ENCODE measurements at places on chromosomes 4 and X.

- no peak for DNase-seq
Observed at GRCh38 chr4:77538144-77538543, 67.5 kb upstream of the CXCL13 start.

DNA sequence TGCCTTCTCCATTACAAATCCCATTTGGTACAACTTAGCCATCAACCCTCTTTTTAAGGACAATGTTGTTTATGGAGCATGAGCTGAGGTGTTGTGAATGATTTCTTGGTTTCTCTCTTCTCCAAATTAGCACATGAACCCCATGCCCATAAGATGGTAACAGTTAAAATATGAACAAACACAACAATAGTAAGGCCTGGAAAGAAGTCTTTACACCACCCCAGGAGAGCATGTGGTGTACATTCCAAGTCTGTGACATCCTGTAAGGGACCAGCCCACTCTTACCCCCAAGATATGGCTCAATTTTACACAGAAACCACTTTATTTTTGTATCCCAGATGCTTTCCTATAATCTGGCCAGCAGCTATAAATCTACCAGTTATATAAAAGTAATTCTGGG, 226.1 kb downstream of the COX18 start:
- DNase-seq: no peak

DNA sequence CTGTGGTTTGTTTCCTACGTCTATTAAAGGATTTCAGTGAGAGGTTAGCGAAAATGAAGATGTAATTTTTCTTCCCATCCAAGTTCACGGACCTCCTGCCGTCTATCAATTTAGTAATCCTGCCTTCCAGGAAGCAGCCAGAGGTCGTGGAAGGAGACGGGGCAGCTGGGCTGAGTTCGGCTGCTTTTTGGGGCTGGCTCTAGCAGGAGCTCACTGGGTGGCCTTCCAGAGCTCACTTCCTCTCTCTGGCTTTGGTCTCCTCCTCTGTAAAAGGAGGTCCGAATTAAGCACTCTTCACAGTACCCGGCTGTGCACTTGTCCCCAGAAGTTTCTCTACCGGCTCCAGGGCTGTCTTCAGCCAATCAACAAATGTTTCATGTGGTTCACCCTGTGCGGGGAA, 295.4 kb downstream of the BCOR start:
- DNase-seq: no peak

- DNase-seq: no peak
Observed at GRCh38 chr4:178414042-178414441, 971.8 kb upstream of the AGA start.

GRCh38 chr4:167711517-167711916, 380.8 kb upstream of the ANXA10 start:
- no peak for DNase-seq

- DNase-seq: no peak
Observed at GRCh38 chrX:43666311-43666912, 10.3 kb downstream of the MAOA start.

DNA sequence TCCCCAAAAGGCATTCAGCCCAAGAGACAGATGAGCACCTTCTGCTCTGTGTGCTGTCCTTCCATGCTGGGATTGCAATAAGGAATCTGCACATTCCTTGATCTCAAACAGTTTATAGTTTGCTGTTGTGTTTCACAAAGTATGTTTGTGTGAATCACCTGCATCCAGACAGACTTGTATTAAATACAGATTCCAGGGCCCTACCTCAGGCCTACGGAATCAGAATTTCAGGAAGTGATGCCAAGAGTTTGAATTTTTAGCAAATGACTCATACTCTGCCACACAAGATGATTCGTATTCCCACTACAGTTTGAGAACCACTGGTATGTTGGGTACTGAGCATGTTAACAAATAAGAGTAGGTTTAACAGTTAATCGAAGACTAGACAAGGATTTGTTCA, 7.0 kb downstream of the VAMP7 start:
- DNase-seq: no peak

GRCh38 chrX:149570668-149571067, 16.6 kb downstream of the MAGEA9B start:
- DNase-seq: no peak

- DNase-seq: no peak
Observed at GRCh38 chr4:163663454-163664225, 169.2 kb downstream of the TMA16 start.

DNA sequence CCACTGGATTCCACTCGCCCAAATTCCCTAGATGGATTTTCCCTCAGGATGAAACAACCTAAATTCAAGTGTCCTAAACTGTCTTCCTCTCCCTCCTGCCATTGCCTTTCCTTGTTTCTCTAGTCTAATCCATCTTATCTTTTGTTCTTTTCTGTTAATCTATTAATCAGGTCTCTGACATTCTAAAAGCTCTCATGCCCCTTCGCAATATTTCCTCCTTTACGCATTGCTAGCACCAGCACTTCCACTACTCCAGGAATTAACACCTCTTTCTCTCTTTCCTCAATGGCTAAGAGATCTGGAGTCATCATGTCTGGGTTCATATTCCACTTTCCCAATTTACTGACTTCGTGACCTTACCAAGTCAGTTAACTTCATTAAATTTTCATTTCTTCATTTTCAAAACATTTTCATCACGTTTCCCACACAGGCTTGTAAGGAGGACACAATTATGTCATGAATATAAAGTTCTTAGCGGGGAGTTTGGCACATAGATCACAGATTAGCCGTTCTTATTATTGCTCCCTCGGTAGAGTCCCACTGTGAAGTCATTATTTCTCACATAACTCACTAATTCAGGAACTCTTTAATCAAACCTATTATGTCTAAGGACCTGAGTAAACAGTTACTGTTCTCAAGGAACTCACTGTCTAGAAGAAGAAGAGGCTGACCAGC, 45.3 kb downstream of the FAT4 start:
- DNase-seq: no peak

DNA sequence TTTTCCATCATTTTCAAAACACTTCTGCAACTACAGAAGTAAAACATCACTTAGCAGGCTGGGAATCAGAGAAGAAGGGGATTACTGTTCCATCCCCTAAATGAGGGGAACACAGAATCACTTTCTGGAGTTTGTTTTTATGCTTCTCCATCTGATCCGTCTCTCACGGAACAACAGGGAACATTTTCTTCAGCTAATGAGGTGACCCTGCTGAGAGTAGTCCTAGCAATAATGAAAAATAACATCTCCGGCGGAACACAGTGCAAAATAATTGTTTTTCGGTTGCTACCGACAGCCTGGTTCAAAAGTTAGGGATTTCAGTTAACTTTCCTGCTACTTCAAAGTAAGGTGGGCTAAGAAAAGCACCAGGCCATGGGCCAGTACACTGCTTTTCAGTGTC, 322.9 kb downstream of the UNC5C start:
- no peak for DNase-seq

DNA sequence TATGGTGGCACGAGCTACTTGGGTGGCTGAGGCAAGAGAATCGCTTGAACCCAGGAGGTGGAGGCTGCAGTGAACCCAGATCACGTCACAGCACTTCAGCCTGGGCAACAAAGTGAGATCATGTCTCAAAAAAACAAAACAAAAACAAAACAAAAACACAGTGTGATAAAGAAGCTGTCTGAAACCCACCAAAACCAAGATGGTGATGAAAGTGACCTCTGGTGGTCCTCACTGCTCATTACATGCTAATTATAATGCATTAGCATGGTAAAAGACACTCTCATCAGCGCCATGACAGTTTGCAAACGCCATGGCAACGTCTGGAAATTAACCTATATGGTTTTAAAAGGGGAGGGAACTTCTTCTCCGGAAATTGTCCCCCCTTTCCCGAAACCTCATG, 29.4 kb upstream of the OPHN1 start:
- DNase-seq: no peak

GRCh38 chr4:7411896-7412553, 22.7 kb downstream of the PSAPL1 start:
- DNase-seq: no peak

DNA sequence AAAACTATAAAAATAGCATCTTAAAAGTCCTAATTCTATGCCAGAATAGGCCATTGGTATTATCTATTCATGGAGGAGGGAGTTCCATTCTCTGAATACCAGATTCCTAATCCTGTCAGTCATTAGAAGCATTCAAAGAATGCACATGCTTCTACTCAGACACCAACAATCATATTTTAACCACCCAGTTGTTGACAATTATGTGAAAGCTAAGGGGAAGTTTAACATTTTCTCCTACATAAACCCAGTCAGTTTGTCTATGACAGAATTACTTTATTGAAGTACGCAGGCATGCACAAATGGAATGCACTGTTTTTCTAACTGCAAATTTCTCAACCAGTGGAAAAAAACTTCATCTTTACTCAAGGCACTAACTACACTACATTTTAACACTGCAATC, 69.6 kb upstream of the MTNR1A start:
- no peak for DNase-seq

- no peak for DNase-seq
Observed at GRCh38 chrX:108034725-108035124, 10.1 kb upstream of the VSIG1 start.

- no peak for DNase-seq
Observed at GRCh38 chr4:185587427-185588161, 52.3 kb upstream of the PDLIM3 start.

GRCh38 chr4:90845777-90846176, 718.6 kb downstream of the CCSER1 start:
- no peak for DNase-seq

DNA sequence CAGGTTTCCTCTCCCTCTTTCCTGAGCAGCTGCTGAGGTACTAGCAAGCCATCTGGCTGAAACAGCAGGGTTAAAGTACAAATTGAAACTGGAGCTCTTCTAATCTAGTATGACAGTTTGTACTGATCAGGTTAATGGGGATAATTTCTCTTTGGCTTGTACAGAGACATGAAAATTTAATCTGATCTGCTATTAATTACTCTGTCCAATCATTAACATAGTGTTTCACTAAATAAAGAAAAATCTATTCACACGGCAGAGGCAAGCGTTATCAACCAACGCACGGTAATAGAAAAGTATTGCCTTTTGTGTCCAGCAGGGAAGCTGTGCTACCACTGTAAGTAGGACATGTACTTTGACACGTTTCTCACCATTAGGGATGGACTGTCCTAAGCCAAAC, 71.1 kb downstream of the IGSF1 start:
- DNase-seq: no peak

DNA sequence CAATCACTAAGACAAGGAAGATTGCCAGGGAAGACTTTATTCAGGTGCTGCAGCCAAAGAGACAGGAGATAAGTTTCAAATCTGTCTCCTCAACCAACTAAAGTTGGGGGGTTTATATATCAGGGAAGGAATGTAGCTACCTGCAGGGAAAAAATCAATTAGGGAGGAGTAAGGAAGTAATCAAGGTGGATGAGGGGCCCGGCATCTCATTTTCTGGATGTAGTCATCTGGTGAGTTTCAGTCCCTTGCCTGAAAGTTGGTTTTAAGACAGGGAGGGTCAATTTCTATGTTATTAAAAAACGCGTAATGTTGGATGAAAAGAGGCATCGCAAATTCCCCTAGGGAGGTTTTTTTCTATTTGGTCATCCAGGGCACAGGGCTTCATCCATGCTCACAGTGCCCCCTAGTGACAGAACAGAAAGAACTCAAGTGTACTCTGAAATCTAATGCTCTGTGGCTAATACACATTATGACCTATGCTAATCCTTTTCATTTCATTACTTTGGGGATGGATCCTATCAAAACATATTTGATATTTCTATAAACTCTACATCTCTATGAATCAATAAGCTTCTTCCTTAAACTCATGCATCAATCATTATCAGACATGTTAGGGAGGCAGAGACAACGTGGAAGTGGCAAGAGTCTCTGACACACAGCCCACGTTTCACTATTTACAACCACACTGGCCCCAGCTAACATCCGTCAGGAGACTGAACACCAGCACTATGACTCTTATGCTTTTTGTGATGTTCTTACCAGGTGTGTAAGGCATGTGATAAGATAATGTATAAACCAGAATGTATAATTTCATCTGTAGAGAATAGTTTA, 1577.0 kb upstream of the TENM3 start:
- DNase-seq: peak; percentile 53

- DNase-seq: no peak
Observed at GRCh38 chr4:76729980-76730379, 168.0 kb downstream of the SOWAHB start.

DNA sequence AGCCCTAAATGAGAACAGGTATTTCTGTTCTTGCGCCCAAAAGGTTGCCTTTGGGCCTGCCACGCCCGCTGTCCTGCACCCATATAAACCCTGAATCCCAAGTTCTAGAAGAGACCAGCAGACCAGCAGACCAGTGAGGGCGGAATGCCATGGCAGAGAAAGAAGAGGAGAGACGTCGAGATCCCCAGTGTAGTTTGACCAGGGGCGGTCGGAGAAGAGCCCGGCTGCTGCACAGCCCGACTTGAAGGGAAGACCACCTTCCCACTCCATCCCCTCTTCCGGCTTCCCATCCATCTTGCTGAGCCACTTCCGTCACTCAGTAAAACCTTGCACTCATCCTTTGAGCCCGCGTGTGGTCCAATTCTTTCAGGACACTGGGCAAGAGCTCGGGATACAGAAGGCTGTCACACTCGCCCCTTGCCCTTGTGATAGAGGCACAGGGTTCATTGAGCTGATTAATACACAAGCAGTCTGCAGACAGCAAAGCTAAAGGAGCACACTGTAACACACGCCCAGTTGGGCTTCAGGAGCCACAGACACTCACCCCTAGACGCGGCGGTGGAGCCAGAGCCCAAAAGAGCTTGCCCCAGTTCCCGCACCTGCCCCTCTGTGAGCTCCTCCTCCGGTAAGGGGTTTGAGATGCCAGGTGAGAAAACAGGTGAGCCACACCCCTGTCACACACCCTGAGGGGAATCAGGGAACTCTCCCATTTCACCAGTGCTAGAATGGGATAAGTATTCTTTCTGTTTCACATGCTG, 230.8 kb downstream of the PCDH10 start:
- no peak for DNase-seq

- DNase-seq: no peak
Observed at GRCh38 chrX:136639506-136640176, 8.3 kb upstream of the CD40LG start.

DNA sequence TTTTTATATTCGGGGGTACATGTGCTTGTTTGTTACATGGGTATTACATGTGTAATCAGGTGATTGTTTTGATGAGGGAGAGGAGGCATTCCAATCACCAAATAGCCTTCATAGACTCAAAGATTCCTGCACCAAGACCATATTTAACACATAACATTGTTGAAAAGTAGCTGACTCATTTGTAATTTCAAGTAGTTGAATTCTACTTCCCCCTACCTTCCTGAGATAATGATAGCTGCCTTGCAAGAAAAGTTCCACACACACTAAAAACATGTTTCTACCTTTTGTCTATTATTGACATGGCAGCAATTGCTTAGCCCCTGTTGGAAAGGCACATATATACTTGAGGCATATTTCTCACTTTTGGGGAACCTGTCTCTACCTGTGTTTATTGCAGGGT, 16.1 kb downstream of the PGAM4 start:
- no peak for DNase-seq

- no peak for DNase-seq
Observed at GRCh38 chr4:39933671-39934590, 43.8 kb downstream of the PDS5A start.

DNA sequence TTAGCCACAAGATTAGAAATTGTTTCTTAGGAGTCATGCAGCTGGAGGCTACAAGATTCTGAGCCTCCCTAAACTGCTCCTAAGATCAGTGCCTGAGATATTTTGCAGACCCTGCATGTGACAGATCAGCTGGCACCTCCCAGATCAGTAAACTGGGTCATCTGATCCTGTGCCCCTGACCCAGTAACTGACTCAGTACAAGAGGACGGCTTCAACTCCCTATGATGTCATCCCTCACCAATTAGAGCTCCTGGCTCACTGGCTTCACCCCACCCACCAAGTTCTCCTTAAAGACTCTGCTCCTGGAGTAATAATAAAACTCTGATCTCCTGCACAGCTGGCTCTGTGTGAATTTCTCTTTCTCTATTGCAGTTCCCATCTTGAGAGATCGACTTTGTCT, 45.4 kb upstream of the PNPLA4 start:
- DNase-seq: no peak
